Activated CD4-positive, CD25-positive, alpha-beta regulatory T cell (primary cell): ENCODE measurements at places on chromosomes 4 and X.

DNA sequence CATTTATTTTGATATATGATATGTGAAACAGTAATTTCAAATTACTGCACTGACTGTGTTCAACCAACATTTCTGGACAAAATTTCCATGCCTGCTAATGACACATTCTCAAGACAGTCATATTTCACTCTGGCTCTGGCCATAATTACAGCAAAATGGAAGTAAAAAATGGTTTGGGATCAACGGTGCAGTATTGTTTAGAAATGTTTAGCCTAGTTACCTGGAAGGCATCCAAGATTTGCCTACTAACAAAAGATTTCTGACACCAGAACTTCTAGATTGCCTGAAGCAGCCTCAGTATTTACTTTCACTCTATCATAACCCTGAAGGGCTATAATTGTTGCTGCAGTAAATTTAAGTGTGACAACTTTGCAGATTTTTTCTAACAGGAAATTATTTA lies 416.3 kb downstream of the PCDH10 start:
- DNase-seq: no peak

- DNase-seq: no peak
Observed at GRCh38 chrX:73563738-73564068, 706 bp downstream of the CHIC1 start.

DNA sequence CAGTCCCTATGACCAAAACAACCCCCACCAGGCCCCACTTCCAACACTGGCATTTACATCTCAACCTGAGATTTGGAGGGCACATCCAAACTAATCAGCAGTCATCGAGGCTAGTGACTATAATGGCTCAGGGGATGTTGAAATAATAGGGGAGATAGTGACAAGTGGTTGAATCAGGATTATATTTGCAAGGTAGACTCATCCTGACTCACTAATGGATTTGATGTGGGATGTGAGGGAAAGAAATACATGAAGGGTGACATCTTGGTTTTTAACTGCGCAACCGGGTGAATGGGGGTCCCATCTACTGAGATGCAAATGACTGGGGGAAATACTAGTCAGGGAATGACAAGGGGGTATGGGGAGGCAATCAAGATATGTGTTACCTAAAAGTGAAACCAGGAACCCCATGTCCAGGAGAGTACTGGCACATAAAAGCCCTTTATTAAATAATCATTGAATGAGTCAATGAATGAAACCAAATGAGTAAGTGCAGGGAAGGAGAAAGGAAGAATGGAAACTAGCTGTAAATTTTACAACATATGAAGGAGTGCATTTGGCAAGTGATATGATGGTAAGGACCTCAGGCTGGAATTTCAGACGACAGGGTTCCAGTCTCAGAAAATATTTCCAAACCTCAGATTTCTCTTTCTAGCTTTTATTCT lies 78.3 kb downstream of the PARM1 start:
- DNase-seq: no peak

DNA sequence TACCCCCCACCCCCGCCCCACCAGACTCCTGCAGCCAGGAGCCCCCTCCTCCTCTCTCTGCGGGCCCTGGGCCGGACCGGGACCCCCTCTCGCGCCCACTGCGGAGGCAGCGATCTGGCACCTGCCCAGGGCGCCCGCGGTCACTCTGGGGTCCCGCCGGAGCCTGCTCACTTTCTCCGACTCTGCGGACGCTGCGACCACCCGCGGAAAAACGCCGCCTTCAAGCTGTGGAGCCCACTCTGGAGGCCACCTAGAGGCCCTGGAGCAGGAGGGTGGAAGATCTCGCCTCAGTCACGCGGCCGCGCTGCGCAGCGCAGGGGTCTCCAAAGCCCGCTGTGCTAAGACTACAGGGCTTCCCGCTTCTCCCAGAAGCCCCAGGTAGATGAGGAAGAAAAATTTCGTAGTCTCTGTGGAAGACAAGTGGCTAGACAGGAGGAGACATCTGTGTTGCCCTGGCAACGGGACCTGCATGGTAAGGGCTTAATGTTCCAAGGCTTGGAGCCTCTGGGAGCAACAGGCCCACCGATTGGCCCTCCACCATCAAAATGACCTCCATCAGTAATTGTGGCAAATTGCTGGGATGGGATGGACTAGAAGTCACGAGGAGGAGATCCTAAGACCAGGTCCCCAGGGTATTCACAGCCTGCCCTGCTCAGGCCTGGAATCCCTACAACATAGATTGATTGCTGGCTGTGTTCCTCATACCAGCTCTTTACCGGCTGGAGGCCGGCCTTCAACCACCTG lies at the start of gene PNMA6F:
Gene PNMA6F (minus strand): TSS at position 387 of the 744 bp plus-strand sequence. CDS start 1,093 bp downstream, outside the sequence.
- DNase-seq: no peak

GRCh38 chrX:21856504-21856903 lies 717 bp downstream of the YY2 start:
- DNase-seq: no peak

DNA sequence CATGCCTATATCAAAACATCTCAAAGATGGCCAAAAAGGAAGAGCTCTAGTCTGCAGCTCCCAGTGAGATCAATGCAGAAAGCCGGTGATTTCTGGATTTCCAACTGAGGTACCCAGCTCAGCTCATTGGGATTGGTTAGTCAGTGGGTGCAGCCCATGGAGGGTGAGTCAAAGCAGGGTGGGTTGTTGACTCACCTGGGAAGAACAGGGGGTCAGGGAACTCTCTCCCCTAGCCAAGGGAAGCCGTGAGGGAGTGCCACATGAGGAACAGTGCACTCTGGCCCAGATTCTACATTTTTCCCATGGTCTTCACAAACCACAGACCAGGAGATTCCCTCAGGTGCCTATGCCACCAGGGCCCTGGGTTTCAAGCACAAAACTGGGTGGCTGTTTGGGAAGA lies 57.3 kb upstream of the FGF16 start:
- no peak for DNase-seq

DNA sequence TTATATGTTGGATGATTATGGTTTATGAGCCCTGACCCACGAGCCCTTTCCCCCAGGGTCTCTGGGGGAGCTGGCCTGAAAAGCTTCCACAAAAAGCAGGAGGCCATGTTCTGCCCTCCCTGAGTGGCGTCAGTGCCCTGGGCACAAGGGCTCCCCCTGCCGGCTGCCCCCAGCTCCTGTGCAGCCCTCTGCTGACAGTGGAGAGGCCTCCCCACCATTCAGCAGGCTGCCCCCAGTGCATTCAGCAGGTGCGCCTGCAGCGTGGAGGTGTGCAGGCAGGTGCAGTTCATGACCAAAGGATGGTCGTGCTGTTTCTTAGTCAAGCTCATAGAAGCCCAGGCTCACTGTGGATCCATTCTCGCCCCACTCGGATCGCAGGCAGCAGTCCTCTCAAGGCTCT lies 12.5 kb upstream of the S100P start:
- no peak for DNase-seq

- no peak for DNase-seq
Observed at GRCh38 chr4:181083757-181084361, 1159.3 kb upstream of the TENM3 start.

DNA sequence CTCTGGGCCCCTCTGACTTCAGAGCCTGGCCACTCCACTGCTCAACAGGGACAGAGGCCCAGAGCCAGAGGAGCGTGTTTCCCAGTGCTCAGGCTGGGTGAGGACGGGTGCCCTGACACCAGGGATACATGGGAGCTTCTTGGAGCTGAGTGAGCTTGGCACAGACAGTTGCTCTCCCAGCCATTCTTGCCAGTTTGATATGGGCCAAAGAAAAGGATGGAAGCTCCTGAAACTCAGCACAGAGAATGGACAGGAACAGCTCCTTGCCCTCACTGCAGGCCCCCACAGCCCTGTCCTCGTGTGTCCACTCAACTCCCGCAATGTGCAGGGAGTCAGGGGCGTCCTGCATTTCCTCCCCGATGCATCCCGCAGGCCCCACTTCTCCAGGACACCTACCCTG lies 38.8 kb downstream of the NSG1 start:
- no peak for DNase-seq

DNA sequence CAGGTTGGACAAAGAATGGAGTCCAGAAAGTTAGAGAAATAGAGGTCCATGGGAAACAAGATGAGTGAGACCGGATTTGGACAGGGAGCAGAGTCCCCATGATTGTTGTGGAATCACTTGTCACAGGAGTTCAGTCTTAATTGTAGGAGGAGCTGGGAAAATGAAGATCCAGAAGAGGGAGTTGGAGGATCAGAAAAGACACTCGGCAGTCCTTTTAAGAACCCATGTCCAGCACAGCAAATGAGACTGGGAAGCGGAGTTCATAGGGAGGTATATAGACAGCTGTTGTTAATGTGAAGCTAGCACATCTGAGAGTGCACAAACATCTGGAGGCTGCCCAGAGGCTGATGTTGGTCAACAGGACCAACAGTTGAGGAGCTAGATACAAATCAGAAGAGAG lies 111.4 kb upstream of the RXFP1 start:
- DNase-seq: no peak

DNA sequence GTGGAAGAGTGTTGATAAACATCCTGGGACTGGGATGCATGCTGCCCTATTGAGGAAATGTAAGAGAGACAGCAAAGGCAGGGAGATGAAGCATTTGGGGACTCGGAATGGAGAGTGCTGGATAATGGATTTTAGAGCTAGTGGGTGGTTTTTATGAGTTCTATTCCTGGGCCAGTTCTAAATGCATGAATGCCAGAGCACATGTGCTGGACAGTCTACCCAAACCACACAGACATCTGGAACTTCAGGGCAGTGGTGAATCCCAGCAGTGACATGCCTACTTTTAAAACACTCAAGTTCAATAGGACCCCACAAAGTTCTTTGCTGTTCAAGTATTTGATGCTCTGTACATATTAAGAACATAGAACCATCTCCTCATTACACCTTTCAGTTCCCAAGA lies 133.9 kb downstream of the CBR4 start:
- DNase-seq: no peak

- DNase-seq: no peak
Observed at GRCh38 chr4:112637552-112637866, 566 bp downstream of the LARP7 start.

DNA sequence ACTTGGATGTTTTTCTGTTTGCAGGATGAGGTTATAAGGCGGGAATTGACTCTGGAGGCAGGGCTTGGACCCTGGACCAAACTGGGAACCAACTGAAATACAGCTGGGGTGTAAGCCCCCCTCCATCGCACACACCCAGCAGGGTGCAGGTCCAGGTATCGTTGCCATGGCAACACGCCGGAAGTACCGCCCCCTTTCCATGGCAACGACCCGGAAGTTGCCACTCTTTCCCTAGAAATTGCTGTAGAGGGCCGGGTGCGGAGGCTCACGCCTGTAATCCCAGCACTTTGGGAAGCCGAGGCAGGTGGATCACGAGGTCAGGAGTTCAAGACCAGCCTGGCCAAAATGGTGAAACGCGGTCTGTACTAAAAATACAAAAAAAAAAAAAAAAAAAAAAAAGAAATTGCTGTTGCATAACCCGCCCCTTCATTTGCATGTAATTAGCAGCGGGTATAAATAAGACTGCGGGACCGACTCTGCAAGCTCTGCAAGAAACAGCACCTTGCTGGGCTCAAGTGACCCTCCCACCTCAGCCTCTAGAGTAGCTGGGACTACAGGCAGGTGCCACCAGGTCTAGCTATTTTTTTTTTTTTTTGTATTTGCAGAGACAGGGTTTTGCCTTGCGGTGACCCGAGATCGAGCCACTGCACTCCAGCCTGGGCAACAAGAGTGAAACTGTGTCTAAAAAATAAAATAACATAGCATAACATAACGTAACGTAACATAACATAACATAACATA lies 139.6 kb downstream of the CRLF2 start:
- DNase-seq: no peak

GRCh38 chr4:14054391-14054790 lies 426.9 kb upstream of the BOD1L1 start:
- DNase-seq: no peak

GRCh38 chrX:25191403-25191802 lies 175.6 kb upstream of the ARX start:
- no peak for DNase-seq

DNA sequence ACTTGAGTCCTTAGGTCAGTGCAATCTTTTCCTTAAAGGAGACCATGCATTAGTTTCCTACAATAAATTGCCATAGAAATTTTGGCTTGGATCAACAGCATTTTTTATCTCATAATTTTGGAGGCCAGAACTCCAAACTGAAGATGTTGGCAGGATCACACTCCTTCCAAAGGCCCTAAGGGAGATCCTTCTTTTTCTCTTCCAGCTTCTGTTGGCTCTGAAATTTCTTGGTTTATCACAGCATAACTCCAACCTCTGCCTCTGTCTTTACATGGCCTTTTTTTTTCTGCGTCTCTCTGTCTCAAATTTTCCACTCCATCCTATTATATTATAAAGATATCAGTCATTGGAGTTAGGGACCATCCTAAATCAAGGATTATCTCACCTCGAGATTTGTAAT lies 282.2 kb downstream of the STIM2 start:
- no peak for DNase-seq

- no peak for DNase-seq
Observed at GRCh38 chrX:111348429-111348828, 63.6 kb downstream of the DCX start.

DNA sequence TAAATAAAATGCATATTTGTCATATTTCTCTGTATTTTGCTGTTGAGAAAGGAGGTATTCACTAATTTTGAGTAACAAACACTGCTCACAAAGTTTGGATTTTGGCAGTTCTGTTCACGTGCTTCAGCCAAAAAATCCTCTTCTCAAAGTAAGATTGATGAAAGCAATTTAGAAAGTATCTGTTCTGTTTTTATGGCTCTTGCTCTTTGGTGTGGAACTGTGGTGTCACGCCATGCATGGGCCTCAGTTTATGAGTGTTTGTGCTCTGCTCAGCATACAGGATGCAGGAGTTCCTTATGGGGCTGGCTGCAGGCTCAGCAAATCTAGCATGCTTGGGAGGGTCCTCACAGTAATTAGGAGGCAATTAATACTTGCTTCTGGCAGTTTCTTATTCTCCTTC lies 3.3 kb downstream of the HTT start:
- no peak for DNase-seq

DNA sequence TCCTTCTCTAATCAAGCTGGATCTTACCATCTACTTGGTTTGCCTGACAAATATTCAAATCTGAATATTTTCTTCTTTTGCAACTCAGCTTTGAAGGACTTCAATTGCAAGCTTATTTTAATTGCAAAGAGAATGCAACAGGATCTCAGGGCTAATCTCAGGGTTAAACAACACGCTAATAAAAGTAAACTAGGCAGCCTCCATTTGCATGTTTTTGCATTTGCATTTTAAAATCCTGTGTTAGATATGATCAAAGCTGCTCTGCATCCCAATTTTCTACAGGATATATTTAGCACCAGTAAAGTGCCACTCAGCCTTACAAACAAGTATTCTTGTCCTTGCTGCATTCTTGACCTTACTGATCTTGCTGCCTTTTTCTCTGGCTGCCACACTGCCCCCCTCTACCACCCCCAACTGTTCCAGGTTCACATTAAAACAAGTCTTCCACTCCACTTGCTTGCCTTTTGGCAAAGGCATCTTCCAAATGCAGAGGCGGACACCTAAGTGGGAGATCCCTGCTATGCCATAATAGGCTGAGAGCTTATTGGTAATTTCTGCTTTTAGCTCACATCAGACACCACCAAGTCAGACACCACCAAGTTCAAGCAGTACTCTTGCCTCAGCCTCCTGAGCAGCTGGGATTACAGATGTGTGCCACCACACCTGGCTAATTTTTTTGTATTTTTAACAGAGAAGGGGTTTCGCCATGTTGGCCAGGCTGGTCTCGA lies 48.1 kb downstream of the GPRIN3 start:
- no peak for DNase-seq
